ENCODE measurements at places on chromosomes 6 and 20.

DNA sequence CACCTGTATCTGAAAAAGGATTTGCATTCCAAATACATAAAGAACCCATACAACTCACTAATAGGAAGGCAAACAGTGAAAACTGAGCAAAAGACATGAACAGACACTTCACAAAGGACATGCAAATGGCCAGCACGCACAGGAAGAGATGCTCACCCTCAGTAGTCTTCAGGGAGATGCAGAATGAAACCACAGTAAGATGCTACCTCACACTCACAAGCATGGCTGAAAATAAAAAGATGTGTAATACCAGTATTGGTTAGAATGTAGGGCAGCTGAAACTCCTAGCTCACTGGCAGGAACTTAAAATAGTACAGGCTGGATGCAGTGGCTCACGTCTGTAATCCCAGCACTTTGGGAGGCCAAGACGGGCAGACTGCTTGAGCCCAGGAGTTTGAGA, 64.6 kb downstream of the SNX5 start:
- DNase-seq = no peak

DNA sequence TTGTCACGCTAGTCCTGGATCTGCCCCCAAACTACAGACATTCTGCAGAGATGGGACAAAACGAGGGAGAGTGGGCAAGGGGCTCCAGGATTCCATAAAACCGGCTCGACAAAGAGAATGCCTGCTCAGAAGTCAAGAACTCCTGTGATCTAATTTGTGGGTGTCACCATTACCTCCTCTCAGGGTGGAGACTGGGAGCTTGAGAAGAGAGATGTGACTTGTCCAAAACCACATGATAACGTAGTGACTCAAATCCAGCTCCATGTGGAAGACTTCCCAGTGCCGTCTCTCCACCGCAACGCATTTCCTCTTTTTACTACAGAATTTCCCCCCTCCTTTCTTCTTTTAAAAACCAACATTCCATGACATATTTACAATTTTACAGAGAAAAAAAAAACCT, 44.3 kb downstream of the TRERF1 start:
- no peak for DNase-seq

- no peak for DNase-seq
These were observed 107.8 kb downstream of the FBXO5 start for GRCh38 chr6:152874846-152875568.

DNA sequence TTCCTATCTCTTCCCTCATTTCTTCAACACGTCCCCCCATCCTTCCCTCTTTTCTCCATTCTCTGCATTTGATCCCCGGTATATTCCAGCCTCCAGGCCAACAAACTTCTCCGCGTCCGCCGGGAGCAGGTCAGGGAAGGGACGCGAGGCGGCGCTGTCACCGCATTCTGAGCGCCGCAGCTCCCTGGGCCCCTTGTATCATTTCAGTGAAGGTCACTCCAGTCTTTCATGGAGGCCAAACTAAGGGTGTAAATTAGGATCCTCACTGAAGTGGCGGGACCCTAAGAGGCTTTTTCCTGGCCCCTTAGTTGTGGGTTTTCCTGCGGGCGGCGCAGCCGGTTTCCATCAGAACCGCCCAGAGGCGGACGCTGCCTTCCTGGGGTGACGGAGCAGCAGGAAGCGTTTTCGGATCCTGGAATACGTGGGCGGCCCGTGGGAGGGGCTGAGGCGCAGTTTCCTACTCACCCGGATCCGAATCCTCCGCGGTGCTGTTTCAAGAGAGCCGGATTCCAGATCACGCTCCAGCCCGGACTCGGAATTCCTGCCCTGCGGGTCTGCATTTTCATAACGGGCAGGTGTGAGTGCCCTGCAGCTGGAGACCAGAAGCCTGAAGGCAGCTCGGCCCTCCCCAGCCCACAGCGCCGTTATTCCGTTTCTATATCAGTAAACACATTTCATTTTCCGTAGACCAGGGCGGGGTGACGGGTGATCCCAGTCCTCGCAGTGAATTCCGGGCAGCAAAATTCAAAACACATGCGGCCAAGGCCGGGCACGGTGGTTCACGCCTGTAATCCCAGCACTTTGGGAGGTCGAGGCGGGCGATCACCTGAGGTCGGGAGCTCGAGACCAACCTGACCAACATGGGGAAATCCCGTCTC, 3.6 kb upstream of the MICA start:
- peak; percentile 90 for DNase-seq

DNA sequence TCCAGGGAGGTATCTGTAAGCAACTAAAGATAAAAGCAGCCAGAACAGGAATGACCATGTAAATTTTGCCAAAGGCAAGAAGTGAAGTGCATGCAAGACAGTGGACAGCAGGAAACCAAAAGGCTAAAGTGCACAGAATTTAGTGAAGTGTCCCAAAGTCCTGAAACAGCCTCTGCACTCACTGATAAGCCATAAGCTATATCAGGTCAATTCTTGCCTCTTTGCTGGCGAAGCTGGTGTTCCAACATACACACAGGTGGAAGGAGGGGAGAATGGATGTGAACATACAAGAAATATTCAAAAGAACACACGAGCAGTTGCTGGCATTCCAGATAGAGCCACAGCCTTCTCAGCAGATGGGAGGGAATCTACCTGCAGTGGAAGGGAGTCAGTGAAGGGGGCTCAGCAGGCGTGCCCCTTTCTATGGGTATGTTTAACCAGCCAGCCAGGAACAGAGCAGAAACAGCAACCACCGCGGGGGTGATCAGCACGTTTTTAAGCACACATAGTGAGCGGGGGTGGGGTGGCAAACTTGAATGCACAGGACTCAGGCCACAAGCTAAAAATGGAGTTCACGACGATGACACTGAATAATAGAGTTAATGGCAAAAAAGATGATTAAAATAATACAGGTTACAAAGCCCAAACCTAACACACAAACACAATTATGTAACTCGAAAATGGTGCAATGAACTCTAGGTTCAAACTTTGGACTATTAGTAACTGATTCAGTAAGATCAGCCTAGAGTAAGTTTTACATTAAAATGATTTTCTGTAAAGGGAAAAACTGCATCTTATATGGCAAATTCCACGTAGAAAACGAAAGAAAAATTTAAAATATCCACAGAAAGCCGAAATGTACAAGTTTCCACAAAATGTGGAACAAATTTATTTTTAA, 1.2 kb downstream of the ECI2 start:
- peak; percentile 6 for DNase-seq

GRCh38 chr6:26595669-26596269, 984 bp upstream of the ABT1 start:
- peak; percentile 69 for DNase-seq

DNA sequence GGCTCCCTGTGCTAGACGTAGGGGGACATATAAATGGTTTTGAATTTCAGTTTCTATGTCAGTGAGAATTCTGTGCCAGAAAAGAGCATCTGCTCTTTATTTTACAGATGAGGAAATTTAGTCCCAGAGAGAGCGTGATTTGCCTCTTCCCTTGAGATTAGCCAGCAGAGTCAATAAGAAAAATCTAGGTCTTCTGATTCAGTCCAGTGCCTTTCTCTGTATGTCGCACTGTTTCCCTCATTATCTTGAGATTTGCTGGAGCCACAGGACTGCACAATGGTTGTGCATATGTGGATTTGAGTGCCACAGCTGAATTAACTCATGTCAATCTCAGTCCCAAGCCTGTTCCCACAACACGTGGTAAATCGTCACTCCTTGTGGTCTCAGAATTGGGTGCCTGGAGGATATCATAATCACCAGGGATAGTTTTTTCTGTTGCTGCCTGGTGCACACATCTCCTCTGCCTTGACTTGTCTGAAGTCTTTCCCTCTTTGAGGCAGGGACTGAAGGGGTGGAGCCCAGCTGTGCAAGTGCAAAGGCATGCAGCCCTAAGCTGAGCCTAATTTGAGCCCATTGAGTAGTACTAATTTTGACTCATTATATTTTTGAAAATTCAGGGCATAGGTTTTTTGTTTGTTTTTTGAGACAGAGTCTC, 276.7 kb downstream of the SOX4 start:
- peak; percentile 84 for DNase-seq

GRCh38 chr20:14726591-14726990, 389.2 kb upstream of the FLRT3 start:
- DNase-seq = no peak

GRCh38 chr6:42154461-42155209, 12.2 kb upstream of the C6orf132 start:
- no peak for DNase-seq

DNA sequence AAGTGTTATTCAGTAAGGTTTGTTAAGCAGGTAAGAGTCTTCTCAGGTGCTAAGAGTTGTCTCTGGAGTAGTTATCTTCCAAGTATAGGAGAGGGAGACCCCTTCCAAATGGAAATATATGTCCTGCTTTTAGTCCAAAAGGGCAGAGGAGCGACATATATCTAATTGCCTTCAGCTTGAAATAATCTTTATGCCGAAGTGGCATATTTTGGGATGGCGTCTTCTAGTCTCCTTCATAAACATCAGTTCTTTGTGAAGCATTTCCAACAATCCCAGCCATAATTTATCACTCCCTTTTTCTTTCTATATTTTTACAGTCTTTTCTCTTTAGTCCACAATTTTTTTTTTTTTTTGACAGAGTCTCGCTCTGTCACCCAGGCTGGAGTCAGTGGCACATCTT, 6.0 kb downstream of the TMC2 start:
- DNase-seq = no peak

GRCh38 chr6:25192590-25193459, 86.3 kb upstream of the CARMIL1 start:
- peak; percentile 67 for DNase-seq

DNA sequence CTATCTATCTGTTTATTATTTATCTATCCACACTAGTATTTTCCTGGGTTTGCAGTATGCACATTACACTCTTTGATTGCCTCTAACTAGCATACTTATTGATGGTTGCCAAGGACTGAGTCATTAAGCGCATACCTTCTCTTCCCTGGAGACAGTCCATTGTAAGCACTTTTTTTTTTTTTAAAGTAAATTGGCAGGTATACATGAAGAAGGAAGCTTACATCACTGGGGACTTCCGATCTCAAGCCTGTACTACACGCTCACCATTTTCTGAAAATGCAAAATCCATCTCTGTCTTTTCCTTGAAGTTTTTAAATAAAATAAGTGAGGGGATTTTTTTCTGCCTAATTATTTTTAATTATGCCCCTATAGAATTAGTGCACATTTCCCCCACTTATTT, 63.5 kb downstream of the HMGN3 start:
- DNase-seq = peak; percentile 77

DNA sequence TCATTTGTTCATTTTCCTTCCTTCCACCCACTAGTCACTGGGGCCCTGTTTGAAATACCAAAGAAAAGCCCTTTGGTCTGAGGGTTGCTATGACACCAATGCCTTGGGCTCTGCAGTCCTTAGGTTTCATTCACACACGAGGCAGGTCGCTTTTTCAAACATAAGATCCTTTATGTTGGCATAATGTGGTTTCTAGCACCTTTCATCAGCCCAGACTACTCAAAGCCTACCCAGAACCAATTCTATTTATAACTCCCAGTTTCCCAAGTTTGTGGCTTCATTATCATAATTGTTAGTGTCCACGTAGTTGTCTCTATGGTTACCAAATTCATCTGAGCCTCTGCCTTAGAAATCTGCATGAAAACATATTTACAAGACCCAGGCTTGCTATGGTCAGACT, 6.6 kb upstream of the TP53RK start:
- peak; percentile 48 for DNase-seq

- peak; percentile 99 for DNase-seq
These were observed at the start of gene GTPBP2 for GRCh38 chr6:43629104-43629504. Gene GTPBP2, minus strand, starts transcription at chr6:43629264. Its CDS starts 102 bp downstream, at chr6:43629162.

DNA sequence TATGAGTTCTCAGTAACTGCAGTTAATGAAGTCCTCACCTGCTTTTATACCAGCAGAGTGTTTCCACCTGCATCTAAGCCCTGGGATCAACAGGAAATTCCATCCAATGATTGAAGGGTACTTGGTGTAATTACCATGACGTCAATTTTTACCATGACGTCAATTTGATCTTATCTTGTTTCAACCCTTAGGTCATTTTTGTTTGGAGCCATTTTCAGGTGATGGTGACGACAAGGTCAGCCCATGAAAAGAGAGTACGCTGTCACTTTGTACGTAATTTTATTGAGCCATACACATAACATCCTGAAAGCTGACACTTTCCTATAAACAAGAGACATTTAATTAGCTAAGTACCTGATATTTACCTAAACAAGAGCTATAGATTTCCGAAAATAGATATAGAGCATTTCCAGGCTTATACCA, at the start of gene CGA:
Gene CGA, minus strand, starts transcription at position 20 of the 423 bp plus-strand sequence. CDS start 6,906 bp downstream, outside the sequence.
- DNase-seq = no peak

DNA sequence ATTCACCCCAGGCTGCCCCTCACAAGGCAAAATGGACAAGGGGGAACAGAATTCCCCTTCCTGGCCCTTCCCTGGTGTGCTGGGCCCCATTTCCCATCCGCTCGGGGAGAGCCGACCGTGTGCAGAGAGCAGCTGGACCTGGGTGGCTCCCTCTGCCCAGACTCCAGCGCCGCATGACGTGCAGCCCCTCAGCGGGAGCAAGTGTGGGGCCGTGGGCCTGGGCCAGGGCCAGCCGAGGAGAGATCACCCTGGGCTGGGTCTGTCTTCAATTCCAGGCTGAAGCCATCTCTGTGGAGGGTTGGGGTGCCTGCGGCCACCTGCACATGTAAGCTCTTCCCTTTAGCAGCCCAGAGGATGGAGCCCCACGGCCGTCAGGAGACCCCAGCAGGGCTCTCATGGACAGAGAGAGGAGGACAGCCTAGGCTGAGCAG, 241.8 kb downstream of the TTLL2 start:
- no peak for DNase-seq

- DNase-seq = peak; percentile 82
These were observed 765 bp upstream of the GMDS start for GRCh38 chr6:2245877-2246863.

- no peak for DNase-seq
These were observed 26.4 kb downstream of the ARMC2 start for GRCh38 chr6:108874470-108875160.

DNA sequence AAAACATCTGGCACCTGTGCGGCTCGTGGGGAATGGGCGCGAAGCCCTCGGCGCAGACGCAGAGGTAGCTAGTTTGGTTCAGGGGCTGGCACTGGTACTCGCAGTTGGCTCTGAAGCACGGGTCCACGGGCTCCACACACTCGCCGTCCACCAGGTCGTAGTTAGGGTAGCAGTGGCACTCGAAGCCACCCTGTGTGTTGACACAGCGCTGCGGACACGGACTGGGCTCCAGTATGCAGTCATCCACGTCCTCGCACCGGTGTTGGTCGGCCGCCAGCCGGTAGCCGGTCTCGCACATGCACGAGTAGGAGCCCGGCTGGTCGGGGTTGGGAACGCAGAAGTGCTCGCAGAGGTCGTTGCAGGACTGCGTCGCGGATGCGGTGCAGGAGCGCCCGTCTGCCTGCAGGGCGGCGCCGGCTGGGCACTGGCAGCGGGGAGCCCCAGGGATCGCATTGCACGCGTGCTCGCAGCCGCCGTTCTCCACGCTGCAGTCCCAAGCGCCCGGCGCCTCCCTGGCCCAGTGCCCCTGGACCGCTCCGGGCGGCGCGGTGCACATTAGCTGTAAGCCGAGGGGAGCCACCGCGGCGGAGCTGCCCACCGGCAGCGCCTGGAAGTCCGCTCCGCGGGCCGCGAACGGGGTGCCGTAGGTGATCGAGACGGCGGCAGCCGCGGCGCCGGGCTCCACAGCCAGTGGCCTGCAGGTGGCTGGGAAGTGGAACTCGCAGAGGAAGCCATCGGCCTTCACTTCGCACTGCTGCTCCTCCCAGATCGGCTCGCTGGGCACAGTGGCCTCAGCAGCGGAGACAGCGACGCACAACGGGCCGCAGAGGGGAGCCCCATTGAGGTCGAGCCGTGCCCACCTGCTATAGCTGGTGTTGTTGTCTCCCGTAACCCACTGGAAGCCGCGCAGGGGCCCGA, 930 bp downstream of the THBD start:
- DNase-seq = peak; percentile 39

GRCh38 chr20:37390891-37391525, 45.1 kb downstream of the SRC start:
- DNase-seq = no peak

- DNase-seq = no peak
These were observed 174.5 kb downstream of the CDC5L start for GRCh38 chr6:44561832-44562665.

Data from mammary epithelial cell (primary cell).